GM18507 (cell line): ENCODE measurements at places on chromosomes 3 and 15.

- no peak for DNase-seq
Observed at GRCh38 chr3:183907176-183907575, 22.5 kb upstream of the PARL start.

DNA sequence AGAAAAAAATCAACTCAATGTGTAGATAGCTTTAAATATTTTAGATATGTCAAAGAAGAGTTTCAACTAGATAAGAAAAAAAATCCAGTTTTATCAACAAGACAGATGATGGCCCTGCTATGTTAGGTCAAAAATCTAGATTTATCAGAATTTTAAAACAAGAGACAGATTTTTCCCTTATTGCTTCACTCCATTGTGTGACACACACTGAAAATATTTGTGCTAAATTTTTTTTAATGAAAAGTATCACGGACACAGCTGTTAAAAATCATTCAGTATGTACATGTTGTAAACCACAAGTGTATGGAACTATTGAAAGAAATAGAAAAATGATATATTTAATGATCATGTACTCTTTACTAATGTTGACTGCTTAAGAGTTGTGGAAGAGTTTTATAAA is 43.6 kb downstream of the FOXB1 start:
- no peak for DNase-seq

- no peak for DNase-seq
Observed at GRCh38 chr3:173066044-173067004, 74.7 kb downstream of the SPATA16 start.

DNA sequence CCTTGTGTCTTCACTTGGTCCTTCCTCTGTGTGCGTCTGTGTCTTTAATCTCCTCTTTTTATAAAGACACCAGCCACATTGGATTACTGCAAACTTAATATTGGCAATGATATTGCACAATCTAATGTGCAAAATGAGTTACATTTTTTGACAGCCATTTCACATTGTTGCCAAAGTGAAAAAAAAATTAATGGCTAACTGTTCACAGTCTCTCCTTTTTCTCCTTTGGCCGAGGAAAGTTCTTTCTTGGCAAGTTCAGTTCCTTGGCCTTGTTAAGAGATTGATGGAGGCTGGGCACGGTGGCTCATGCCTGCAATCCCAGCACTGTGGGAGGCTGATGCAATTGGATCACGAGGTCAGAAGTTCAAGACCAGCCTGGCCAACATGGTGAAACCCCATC is 62.2 kb upstream of the ZNF280D start:
- DNase-seq: no peak

DNA sequence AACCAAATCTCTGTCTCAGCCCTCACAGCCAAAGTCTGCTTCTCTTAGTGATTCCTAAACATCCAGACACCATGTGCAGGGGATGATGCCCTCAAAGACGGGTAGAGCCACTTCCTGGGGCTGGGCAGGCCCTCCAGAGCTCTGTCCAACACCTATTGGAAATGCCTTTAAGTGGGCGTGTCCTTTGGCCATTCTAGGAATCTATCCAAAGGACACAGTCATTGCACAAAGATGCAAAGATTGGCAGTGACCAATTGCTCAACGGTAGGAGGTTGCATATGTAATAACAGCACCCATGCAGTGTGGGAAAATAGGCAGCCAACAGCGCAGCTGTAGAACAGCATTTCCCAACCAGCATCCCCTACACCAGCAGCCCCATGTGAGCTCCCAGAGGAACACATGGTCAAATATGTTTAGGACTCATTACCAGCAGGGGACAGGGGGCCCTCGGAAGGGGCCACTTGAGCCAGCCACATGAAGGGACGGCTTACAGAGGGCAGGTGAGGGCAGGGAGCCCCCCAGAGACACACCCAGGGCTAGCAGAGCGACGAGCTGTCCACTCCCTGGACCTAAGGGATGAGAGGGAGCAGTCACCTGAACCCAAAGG is 142.8 kb upstream of the IQSEC1 start:
- no peak for DNase-seq

GRCh38 chr3:197512691-197513571 is 42.8 kb downstream of the BDH1 start:
- DNase-seq: no peak

DNA sequence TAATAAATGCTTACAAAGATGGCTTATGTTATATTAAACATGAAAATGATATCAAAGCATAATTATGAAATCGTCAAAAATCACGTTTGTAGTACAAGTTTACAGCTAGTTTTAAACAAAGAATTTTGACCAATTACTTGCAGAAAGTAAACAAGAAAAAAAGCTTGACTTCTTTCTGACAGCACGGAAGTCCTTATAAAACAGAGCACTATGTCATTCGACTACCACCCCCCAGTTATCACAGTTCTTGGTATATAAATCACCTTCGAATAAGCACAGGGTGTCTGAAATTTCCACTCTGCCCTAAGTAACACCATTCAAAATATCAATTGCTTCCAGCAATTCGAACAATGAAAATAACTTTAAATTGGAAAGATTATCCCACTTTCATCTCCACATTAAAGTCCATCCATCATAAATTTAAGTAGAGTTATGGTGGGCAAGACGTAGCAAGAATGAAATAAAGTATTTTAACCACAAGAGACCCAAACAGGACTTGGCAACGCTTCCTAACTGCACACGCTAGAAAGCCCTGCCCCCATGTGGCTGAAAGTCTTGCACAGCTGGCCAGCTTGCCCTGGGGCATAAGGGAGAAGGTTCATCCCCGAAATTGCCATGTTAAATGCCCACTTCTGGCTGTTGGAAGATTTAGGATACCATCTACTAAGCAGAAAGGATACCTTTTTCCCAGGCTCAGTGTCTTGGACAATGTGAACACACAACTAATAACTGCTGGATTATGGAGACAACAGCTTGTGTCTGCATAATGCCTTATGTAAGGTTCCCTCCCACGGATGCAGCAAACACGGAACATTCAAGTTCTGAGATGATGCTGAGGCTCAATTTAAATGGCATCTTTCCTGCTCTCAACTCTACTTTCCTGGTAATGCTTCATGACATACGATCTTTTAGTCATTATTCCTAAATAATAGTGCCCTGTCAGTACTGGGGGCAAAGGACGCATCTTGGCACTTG is 116.4 kb upstream of the TJP1 start:
- no peak for DNase-seq

DNA sequence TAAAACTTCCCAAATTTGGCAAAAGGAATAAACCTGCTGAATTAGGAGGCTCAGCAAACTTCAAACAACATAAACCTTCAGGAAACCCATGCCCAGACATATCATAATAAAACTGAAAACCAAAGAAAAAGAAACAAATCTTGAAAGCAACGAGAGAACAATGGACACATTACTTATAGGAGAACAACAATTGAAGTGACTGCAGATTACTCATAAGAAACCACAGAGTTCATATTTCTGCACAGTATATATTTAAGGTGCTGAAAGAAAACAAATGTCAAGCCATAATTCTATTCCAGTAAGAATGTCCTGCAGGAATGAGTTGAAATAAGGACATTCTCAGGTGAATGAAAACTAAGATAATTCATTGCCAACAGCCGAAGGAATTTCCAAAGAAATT is 80.8 kb upstream of the PROK2 start:
- DNase-seq: no peak

GRCh38 chr3:132659000-132659364 is 627 bp downstream of the ACAD11 start:
- no peak for DNase-seq

DNA sequence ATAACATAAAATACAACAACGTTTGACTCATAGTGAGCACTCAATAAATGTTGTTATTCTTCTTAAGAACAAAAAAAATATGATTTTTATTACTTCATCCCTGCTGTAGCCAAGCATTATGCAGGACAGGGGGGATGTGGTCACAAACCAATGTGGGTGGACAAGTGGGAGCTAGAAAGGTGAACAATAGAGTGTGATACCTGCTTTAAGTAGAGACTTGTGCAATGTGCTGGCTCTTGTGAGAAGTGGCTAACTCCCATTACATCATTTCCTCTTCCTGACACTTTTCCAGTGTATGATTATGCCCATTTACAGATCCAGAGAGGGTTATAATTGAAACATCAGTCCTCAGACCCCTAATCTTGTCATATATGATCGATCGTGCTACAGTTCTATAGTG is 193.6 kb downstream of the UBE2E2 start:
- no peak for DNase-seq

GRCh38 chr3:122314228-122314876 is 10.7 kb upstream of the CSTA start:
- DNase-seq: no peak

DNA sequence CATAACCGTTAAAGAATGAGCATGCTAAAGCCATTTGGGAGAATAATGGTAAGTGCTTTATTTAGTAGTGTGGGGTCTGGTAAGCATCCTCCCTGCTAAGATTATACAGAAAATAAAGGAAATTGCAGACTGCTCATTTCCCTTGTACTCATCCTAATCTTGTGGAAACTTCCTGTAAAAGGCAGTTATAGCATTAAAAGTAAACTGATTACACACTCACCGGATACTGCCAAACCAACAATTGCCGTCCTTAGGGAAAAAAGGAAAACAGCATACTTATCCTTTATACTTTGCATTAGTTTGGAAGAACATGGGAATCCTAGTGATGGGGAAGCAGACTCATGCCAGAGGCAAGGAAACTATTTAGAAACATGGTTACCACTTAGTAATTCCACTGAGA is 5.3 kb upstream of the SPRED1 start:
- DNase-seq: no peak

GRCh38 chr15:52699457-52699856 is 20.3 kb upstream of the ATOSA start:
- no peak for DNase-seq

DNA sequence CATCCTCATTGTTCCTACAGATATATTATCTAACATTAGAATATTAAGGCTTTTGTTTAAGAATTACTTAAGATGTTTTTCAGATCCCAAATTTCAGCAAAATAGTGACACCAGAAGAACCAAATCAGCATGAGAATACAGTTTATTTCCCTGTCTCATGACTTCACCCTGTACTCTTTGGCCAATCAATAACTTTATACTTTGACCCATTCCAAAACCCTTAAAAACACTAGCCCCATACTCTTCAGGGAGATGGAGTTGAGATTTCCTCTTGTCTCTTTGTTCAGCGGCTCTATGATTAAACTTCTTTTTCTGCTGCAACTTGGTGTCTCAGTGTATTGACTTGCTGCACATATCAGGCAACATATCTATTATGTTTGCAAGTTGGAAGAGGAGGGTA is 207.7 kb downstream of the ZBBX start:
- DNase-seq: no peak

DNA sequence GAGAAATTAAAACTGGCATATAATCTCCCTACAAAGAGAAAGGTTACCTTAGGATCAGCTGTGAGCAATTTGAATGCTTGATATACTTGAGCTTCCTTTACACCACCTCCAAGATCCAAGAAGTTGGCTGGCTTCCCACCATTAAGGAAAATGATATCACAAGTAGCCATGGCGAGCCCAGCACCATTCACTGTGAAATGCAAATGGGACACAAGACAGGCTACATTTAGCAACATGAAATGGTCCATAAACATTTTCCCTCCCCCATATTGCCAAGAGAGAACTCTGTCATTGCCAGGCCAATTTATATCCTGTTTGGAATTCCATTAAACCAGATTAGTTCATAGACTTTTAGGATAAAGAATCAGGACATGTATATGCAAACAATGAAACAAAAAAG is 158.7 kb downstream of the SUCLG2 start:
- no peak for DNase-seq

DNA sequence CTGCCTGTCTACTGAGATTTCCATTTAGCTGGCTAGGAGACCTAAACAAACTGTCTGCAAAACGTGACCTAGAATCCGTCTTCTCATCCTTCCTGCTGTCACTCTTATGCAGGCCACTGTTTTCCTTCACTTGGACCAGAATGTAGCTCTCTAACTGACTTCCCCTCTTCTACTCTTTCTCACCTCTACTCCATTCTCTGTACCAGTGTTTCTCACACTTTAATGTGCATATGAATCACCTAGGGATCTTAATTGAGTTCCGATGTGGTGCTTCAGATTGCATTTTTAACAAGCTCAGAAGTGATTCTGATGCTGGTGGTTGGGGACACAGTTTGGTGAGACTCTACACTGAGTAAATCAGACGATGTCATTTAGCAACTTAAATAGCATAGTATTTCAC is 1.6 kb upstream of the GBE1 start:
- DNase-seq: no peak

- no peak for DNase-seq
Observed at GRCh38 chr3:30640851-30641250, 34.5 kb downstream of the TGFBR2 start.

DNA sequence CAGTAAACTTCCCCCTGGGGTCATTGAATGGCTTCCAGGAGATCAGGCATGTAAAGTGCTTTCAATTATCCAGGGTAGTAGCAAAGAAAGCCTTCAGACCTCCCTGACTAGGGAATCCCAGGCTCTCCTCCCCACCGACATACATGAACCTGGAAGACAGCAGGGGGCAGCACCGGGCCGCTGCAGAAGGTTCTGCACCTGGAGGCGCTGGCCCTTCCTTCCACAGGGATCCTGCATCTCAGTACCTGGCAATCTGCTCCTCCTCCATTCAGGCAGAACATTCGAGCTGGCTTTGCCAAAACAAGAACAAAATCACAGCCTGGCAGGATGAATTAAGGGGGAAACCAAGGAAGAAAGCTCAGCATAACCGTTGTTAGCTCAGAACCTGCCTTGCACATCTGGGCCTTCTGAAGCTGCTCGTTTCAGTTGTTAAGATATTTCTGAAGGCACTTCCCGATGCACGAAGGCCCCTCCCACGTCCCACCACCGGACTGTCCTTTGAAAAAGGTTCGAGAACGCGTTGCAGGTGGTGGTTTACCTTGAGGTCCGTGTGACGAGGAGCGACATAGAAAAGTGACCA is 237.7 kb downstream of the SLCO3A1 start:
- DNase-seq: no peak

DNA sequence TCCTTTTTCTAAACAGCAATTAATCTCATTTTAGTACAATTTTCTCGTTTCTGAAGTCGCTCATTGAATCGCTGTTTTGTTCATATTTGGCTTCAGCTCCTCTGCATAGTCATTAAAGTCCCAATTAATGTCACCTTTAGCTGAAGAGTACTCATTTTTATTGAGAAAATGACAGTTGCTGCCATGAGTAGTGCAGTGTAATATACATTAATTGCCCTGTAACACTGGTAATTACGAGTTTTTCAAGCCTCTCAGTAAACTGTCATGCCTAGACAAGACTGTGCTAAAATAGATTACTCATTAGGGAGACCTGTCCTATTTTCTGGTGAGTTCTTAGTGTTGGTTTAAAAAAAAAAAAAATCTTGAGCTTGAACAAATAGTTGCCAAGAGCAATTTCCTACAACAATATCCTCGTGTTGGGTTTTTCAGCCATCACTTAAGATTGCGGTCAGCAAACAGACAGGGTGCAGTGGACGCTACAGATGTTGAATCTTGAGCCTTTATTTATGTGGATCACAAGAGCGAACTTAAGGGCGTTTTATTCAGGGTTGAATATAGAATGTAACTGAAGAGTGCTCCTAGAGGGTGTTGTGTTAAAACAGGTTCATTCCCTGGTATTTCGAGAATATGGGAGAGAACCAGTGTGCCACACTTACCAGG is 176.0 kb downstream of the CDIN1 start:
- DNase-seq: no peak

- DNase-seq: no peak
Observed at GRCh38 chr3:197956626-197956988, 3.4 kb upstream of the LMLN start.
